Stimulated activated CD8-positive, alpha-beta memory T cell treated with anti-CD3 and anti-CD28 coated beads, Interleukin-4, amount 100 ng/mL, for 4 hours (primary cell): ENCODE measurements at places on chromosomes 12 and 14.

DNA sequence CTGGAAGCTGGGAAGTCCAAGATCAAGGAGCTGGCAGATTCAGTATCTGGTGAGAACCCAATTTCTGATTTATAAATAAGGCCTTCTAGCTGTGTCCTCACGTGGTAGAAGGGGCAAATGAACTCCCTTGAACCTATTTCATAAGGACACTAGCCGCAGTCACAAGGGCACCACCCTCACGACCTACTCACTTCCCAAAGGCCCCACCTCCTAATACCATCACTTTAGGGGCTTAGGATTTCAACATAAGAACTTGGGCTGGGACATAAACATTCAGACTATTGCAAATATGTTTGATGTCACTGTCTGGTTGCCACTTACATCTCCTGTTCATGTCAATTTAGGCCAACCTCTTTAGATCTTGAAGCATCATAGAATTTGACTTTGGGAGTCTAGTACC is 10.8 kb upstream of the CNIH1 start:
- no peak for DNase-seq

DNA sequence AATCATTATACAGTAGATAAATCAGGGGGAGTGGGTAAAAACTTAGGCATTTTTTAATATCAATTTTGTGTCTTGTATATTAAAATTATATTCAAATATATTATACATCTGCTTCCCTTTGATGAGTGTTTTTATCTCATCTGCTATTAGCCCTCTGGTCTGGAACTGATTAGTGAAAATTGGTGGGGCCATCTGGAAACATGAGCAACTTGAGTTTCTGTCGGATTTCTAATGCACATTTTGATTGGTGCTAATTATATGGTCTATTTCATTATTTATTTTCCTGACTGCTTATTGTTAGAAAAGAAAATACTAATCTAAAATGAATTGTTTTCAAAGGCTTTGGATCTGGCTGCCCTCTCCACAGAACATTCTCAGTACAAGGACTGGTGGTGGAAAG is 28.2 kb downstream of the TTC8 start:
- DNase-seq: no peak

DNA sequence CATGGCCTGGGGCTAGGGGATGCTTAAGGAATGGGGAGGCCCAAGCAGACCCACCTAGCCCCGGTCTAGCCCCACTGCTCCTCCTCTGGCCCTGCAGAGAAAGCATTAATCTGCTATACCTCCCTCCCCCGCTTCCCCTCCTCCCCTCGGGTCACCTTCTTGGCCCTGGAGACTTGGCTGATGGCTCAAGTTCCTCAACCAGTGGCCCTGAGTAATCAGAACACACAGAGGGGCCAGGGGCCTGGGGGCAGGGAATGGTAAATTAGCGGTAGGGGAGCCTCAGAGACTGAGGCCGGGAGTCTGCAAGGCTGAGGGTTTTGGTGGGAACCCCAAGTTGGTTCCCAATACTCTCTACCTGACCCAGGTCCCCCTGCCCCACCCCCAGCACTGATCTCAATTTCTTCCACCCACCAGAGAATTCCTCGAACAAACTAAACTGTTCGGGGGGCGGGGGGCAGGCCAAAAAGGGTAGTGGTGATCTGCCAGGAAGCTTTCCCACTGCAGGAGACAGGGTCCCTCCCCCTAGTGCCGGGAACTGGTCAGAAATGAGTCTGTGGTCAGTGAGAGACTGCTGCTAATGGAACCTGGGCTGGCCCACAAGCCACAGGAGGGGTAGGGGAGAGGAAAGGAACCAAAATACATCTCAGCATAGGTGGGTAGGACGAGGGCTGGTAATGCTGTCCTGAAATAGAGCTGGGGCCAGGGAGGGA is 12.8 kb upstream of the SMARCD1 start:
- no peak for DNase-seq

GRCh38 chr12:124646385-124647230 is 79.2 kb upstream of the NCOR2 start:
- peak; percentile 69 for DNase-seq

DNA sequence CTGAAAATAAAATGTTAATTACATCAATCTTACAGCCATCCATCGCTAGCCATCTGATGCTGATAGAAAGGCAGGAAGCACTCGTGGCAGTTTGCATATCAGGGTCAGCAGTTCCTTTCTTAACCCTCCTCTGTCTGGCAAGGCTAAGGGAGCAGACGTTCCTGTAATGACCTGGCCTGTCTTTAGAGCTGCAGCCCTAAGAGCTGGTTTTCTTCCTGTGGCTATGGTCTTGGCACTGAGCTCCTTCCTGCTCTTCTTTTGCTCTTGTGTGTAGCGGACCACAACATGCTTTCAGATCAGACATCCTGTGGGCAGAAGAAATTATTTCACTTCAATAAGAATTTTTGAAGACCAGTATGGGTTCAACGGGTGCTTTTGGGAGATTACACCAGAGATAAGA is 170.4 kb downstream of the DAD1 start:
- DNase-seq: no peak

- DNase-seq: no peak
Measured at GRCh38 chr12:91335699-91336098, 153.1 kb upstream of the DCN start.
